ENCODE measurements at places on chromosomes 16 and 17.

DNA sequence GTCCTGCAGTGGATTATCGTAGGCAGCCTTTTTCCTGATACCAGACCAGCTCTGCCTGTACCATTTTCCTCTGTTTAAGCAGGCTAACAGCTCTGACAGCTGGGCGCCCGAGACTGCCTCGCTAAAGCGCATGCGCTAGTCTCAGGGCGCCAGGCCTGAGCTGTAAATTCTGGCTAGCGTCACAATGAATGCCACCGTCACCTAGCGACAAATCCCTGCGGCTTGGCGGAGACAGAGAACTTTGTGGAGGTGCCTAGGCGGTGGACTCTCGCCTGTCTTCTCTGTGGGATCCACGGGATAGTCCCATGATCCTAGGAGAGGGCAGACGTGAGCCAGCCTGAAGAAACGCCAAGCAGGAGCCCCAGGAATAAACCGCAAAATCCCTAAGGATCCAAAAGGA lies 573.9 kb downstream of the KCNJ18 start:
- DNase-seq = no peak

DNA sequence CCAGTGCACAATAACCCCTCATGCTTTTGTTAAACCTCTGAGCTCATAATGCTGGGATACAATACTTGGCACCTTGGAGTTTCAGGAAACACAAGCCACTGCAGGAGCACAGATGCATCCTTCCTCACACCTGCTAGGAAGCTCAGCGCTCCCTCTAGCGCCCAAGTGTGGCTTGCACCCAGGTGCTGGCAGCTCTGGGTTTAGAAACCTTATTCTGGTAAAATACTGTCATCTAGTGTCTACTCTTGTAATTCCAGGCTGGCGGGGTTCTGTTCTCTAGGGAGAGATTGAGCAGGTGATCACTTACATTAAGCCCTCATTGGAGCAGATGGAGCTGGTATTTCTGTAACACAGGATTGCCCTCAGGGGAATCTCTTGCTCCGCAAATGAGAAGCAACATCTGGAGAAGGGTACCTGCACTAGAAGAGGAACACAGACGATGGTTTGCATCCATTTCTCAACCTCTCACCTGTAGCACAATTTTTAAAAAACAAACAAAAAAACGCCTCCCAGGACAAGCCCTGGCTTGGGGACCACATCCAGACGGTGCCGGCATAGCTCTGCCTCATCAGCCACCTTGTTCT lies 1.5 kb downstream of the CCL1 start:
- DNase-seq = no peak

DNA sequence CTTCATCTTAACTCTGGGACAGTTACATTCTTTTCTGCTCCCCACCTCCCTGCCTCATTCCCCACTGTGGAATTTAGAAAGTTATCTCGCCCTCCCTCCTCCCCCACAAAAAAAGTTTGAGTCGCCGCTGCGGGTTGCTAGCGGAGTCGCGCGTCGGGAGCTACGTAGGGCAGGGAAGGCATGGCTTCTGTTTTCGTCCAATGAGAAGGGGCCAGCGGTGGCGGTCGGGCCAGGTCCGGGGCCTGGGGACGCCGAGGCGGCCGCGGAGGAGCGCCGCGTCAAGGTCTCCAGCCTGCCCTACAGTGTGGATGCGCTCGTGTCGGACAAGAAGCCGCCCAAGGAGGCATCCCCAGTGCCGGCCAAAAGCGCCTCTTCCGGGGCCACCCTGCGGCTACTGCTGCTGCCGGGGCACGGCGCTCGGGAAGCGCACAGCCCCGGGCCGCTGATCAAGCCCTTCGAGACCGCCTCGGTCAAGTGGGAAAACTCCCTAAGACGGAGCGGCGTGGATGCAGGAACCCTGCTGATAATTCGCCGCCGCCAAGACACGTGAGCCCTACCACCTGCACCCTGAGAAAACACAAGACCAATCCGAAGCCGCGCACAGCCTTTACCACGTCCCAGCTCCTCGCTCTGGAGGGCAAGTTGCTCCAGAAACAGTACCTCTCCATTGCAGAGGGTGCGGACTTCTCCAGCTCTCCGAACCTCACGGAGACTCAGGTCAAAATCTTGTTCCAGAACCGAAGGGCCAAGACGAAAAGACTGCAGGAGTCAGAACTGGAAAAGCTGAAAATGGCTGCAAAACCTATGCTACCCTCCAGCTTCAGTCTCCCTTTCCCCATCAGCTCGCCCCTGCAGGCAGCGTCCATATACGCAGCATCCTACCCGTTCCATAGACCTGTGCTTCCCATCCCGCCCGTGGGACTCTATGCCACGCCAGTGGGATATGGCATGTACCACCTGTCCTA lies 8.9 kb downstream of the OR4D1 start:
- peak; percentile 2 for DNase-seq

DNA sequence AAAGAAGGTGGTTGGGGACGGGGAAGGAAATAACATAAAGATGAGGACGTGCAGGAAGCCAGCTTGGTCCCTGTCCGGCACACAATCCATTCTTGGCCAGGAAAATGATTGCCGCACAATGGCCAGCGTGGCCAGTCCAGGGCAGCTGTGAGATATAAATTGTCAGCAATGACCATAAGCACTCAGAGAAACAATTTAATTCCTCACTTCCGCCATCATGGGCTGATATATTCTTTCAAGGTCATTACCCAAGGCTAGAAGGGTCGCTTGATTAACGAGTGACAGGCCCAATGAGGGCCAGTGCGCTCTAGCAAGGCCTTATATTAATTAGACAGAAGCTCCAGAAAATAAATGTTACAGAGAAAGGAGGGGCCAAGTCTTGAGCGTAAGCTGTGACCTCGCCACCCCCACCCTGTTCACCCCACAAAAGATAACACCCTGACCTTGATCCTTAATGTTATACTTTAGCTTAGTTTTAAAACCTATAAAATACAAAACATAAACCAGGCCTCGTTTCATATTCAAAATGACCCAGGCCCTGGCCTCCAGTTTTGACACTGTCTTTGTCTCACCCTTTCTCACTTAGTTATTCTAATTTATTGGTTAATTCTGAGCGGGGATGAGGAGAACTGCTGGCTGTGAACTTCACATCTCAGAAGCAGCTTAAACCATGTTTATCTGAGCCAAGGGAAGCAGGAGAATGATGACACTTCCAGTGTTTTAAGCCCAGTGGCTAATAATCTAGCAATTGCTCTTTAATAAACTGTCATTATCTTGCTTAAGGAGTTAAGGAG lies 478.3 kb upstream of the ZFHX3 start:
- DNase-seq = no peak

DNA sequence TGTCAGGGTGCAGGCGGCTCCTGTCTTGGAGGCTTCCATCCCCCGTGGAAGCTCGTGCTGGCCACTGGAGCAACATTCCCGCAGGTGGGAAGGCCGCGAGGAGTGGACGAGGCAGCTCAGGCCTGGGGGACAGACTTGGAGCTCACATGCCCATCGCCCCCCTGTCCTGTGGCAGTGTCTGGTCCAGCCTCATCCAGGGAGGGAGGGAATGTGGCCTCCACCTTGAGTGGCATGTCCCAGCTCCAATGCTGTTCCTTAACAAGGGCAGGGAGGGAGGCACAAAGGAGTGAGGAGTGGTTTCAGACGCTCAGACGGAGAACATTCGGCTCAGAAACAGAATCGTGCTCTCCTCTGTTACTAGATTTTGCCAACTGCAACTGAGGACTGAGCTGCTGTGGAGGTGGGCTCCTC lies 159.4 kb upstream of the CHMP6 start:
- DNase-seq = no peak

DNA sequence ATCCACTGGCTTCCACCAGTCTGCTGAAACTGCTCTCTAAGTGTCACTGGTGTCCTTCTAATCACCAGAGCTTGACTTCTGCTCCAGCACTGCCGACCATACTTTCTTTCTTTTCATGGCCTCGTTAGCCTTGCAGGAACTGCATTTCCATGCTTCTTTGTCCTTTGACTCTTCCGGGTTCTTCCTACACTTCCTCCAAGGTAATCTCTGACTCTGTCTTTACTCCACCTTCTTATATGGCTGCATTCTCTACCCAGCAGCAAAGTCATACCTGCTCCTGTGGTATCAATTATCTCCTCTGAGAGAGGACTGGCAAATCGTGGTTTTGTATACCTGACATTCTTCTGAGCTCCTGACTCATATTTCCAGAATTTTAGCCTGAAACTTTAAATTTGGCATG lies 6.5 kb downstream of the HSD17B2 start:
- DNase-seq = no peak
